Muscle of leg (tissue), 16 donors: ENCODE measurements at places on chromosomes 1 and 21. TPM values are rescaled to one million over a fixed set of nuclear protein-coding genes. Genes with fewer than 3 reads are reported as not detected.
A peak's percentile ranks its signal among the peaks of the same experiment; 100 is the strongest.

SLC16A4 gene
- 9.1 TPM for total RNA-seq

DNA sequence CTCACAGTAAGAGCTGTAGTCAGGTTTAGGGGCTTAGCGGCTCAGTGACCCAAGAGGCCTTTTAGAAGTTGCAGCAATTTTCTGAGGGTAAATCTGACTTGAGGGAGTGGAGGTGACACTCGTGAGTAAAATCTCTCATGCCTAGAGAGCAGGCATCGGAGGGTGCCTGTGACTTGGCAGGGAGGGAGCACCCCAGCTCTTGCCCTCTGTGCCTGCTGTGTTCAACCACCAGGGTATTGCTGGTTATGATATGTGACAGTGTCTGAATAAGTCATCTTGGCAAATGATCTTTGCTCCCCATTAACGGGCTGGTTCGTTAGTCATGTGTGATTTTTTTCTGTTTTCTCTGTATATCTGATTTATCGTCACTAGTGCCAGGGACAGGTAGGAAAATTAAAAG is 5.9 kb downstream of the MAN1C1 start:
- no peak overlapping the region for H3K4me3 ChIP-seq
- no peaks in the 10 kb centered on the region for H3K36me3 ChIP-seq
- no peak overlapping the region for H3K27ac ChIP-seq
- no peak for DNase-seq
- H3K27me3 ChIP-seq, result peaks cover 3% of the 10 kb centered on the region

- H3K4me1 ChIP-seq, result peaks cover 44% of the 10 kb centered on the region
- no peak overlapping the region for H3K4me3 ChIP-seq
- H3K36me3 ChIP-seq, result no peaks in the 10 kb centered on the region
- no peak for DNase-seq
These were observed 4.5 kb upstream of the EXTL1 start for GRCh38 chr1:26016953-26017545.

TFF3 gene
- 3.1 TPM for total RNA-seq

- peaks cover 51% of the 10 kb centered on the region for H3K4me1 ChIP-seq
- H3K36me3 ChIP-seq, result no peaks in the 10 kb centered on the region
- H3K27me3 ChIP-seq, result peaks cover 2% of the 10 kb centered on the region
- no peak overlapping the region for H3K27ac ChIP-seq
These were observed 10.9 kb downstream of the PCSK9 start for GRCh38 chr1:55050283-55050682.

- peaks cover 38% of the 10 kb centered on the region for H3K36me3 ChIP-seq
- peaks cover 12% of the 10 kb centered on the region for H3K4me1 ChIP-seq
- peak overlapping the region; percentile 85 for H3K27ac ChIP-seq
- H3K27me3 ChIP-seq, result no peaks in the 10 kb centered on the region
These were observed 670 bp downstream of the ST3GAL3 start for GRCh38 chr1:43708002-43708410.

GRCh38 chr1:95614197-95614596 is 380.2 kb downstream of the RWDD3 start:
- no peak overlapping the region for H3K4me3 ChIP-seq
- no peak for DNase-seq
- H3K4me1 ChIP-seq, result peaks cover 1% of the 10 kb centered on the region
- no peak overlapping the region for H3K27ac ChIP-seq

DNA sequence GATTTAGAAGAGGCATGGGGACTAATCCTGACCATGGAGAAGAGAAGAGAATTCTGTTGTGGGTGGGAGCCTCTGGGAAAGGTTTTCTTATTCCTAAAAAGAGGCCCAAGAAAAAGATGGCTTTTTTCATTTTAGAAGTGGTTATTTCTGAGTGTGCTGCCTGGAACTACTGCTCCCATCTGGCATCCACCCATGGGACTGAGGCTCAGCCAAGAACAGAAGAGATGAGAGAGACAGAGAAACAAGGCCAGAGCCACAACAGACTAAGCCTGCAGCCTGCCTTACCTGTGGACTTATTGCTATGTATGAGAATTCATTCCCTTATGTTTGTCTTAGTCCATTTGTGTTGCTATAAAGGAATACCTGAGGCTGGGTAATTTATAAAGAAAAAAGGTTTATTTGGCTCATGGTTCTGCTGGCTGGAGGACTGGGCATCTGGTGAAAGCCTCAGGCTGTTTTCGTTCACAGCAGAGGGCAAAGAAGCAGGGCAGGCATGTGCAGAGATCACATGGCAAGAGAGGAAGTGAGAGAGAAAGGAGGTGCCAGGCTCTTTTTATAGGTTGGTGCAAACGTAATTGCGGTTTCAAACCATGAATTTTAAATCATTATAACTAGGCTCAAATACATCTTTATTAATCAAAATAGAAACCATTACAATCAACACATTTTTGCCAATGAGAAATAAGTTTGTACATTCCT is 57.5 kb upstream of the PRDM2 start:
- H3K4me1 ChIP-seq, result no peaks in the 10 kb centered on the region
- H3K27me3 ChIP-seq, result no peaks in the 10 kb centered on the region
- no peak for DNase-seq
- H3K27ac ChIP-seq, result no peak overlapping the region

C1orf185 gene
- not detected for total RNA-seq

DNA sequence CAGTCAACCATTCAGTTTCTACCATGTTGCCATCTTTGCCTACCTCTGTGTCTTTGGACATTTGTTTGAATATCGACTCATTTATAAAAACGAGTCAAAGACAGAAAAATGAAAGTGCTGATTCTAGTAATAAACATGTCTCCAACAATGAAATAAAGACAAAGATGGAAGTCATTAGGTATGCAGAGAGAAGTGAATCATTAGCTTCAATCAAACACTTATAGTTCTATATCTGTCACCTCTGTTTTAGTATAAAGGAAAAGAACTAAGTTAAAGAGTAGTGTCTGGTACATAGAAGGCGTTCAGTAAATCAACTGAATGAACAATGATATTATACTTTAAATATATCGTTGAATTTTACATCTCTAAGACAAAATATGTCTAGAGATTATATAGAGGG is 1.7 kb upstream of the TSPAN2 start:
- peaks cover 22% of the 10 kb centered on the region for H3K27me3 ChIP-seq
- H3K36me3 ChIP-seq, result no peaks in the 10 kb centered on the region
- H3K4me3 ChIP-seq, result no peak overlapping the region
- no peak for DNase-seq
- H3K27ac ChIP-seq, result no peak overlapping the region
- peaks cover 8% of the 10 kb centered on the region for H3K4me1 ChIP-seq
